ENCODE measurements at places on chromosomes 1 and 21.

- DNase-seq: peak; percentile 72
These were observed 25.3 kb upstream of the OVAAL start for GRCh38 chr1:180533266-180533987.

DNA sequence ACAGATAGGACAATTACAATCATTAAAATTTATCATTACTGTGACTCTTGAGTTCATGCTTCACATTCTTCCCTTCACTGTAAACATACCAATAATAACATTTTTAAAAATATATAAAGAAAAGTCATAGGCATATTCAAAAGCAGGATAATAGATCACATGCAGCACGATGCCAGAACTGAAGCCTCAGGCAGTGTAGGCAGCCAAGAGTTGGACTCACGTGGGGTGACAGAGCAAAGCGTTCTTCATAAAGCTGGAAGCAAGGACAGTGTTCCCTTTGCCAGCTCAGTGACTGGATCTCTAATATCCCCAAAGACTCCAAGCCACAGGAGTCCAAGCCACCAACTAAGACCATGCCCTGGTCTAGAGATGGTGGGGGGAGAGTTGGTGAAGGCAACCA is 77.7 kb downstream of the ODF2L start:
- DNase-seq: no peak

- no peak for DNase-seq
These were observed 284.0 kb downstream of the PTPRC start for GRCh38 chr1:198922638-198923430.

DNA sequence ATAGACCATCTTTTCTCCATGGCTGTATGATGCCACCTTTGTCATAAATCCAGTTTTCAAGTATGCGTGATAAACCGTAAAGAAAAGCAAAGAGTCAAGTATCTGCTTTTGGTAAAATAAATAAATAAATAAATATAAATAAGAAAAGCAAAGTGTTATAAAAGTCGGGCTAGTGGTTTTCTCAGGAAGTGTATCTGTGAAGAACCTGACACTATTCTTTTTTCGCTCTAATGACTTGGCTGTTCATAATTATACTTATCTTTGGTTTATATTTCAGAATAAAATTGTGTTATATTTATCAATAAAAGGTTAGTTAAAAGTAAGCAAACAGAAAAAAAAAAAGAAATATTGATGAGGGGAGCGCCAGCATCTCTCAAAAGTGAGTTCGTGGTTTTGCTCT is 594 bp upstream of the EXO5 start:
- no peak for DNase-seq

GRCh38 chr1:84376000-84376910 is 22.0 kb upstream of the DNASE2B start:
- no peak for DNase-seq

- no peak for DNase-seq
These were observed 20.3 kb downstream of the NIPAL3 start for GRCh38 chr1:24435782-24436365.

All from right forelimb (tissue), 1 donor.